ENCODE measurements at places on chromosomes 7 and 10.

GRCh38 chr10:33122014-33122809 is 164.2 kb upstream of the ITGB1 start:
- DNase-seq: no peak

- DNase-seq: peak; percentile 85
Measured at GRCh38 chr7:1176891-1177373, 16.9 kb upstream of the ZFAND2A start.

DNA sequence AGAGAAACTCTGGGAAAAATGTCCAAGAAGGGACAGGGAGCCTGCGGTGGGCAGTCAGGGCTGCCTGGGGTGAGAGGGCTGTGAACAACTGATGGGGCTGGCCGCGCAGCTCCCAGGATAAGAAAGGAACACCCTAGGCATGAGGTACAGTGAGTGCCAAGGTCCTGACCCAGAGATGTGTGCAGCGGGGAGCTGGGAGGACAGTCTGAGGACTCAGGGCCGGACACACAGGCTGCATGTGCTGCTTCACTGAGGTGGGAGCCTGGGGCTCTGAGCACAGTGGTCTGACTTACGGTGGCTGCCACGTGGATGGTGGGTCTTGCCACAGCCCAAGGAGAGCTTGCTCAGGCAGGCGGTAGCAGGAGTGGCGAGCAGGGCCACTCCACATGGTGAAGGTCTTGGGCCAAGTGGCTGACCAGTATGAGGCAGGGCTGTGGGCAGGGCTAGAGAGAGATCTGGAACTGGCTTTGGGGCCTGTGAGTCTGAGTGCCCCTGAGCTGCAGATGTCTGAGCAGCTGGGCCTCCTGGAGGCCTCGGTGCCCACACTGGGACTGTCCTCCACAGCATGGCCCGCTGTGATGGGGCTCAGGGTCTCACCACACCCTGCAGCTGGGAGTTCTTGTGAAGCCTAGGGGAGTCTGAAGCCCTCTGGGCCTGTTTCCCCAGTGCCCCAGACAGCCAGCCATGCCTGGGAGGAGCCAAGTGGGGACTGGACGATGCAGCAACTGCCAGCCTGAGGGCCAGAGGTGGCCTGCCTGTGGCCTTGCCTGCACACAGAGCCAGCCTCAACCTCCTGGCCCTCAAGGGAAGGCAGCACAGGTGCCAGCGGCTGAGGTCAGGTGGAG is 60.3 kb downstream of the RASGEF1A start:
- no peak for DNase-seq

DNA sequence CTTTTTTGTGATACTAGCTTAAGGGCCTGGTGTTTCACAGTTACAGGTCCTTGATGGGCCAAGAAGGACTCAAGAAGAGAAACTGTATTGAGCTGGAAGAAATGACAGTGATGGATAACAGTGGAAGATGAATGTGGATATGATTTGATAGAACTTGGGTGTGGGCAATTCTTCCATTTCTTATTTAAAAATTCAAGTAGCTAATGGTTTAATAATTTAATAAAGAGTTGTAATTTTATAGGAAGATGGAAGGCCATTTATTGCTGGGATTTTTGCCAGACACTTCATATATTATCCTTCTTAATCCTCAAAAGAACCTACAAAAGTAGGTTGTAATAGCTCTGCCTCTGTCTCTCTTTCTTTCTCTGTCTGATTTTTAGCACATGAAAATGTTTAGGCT is 21.3 kb upstream of the AKR1B1 start:
- no peak for DNase-seq

- DNase-seq: no peak
Measured at GRCh38 chr7:25118048-25118753, 6.9 kb downstream of the CYCS start.

- no peak for DNase-seq
Measured at GRCh38 chr10:5603091-5603847, 63.1 kb downstream of the ASB13 start.

GRCh38 chr10:7538970-7539654 is 127.7 kb downstream of the ITIH5 start:
- no peak for DNase-seq

DNA sequence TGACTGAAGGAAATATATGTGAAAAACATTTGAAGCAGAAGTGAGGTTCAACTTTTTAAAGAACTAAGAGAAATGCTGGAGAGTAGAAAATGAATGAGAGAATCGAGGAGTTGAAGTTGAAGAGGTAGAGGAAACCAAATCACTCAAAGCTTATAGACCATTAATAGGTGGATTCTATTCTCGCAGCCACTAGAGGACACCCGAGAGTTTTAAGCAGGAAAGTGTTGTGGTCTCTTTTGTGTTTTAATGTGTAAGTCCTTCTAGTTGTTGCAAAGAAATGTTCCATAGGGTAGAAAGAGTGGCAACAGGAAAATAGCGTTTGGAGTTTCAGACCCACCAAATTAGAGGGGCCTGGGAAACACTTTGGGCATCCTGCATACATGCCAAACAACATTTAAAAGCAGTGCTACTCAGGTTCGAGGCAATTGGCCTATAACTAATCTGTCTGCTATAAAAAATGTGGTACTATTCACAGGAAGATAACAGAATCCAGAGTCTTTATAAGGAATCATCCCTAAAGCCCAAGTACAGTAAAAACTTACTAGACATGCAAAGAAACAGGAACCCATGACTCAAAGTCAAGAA is 75.3 kb upstream of the TAS2R16 start:
- DNase-seq: no peak

DNA sequence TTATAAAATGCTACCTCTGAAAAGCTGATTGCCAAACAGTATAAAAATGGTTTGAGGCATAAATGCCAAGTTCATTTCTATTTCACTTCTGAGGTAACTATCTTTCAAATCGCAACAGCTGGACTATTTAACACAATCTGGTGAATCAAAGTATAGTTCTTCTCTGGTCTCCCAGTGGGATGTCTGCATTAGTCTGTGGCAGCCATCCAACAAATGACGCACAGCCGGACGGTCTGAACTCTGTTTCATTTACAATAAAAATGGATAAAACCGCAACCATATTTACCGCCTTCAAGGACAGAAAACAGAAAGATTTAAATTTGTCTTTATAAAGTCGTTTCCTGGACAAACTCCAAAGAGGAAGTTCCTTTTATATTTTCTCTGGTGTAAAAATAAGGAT is 41.9 kb downstream of the ENO4 start:
- DNase-seq: no peak

GRCh38 chr10:77827366-77827765 is 99.2 kb downstream of the DLG5 start:
- DNase-seq: no peak

- no peak for DNase-seq
Measured at GRCh38 chr7:127799535-127800305, 147.7 kb downstream of the SND1 start.

GRCh38 chr10:7625836-7626235 is 40.9 kb downstream of the ITIH5 start:
- no peak for DNase-seq

DNA sequence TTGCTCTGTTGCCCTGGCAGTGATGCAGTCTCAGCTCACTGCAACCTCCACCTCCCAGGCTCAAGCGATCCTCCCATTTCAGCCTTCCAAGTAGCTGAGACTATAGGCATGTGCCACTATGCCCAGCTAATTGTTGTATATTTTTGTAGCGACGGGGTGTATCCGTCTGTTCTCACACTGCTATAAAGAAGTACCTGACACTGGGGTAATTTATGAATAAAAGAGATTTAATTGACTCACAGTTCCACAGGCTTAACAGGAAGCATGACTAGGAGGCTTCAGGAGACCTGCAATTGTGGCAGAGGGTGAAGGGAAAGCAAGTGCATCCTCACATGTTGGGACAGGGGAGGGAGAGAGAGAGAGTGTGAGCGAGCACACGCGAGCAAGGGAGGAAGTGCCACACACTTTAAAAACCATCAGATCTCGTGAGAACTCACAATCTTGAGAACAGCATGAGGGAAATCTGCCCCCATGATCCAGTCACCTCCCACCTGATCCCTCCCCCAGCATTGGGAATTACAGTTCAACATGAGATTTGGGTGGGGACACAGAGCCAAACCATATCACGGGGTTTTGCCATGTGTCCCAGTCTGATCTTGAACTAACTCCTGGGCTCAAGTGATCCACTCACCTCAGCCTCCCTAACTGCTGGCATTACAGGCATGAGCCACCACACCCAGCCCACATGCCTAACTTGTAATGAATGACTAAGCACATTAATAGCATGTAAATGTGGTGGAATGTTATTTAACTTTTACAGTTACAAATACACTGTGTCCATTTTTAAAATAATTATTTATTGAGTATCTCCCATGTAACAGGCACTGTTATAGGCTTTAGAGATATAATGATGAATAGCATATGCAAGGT is 65.5 kb downstream of the RALA start:
- no peak for DNase-seq

All from activated naive CD4-positive, alpha-beta T cell treated with Interleukin-2 at 50 U/mL for 16 hours (primary cell).